NCI-H1092 treated with DMSO at 0.1 percent for 48 hours (cell line): ENCODE measurements at places on chromosomes 4 and X.
A peak's percentile ranks its signal among the peaks of the same experiment; 100 is the strongest.

DNA sequence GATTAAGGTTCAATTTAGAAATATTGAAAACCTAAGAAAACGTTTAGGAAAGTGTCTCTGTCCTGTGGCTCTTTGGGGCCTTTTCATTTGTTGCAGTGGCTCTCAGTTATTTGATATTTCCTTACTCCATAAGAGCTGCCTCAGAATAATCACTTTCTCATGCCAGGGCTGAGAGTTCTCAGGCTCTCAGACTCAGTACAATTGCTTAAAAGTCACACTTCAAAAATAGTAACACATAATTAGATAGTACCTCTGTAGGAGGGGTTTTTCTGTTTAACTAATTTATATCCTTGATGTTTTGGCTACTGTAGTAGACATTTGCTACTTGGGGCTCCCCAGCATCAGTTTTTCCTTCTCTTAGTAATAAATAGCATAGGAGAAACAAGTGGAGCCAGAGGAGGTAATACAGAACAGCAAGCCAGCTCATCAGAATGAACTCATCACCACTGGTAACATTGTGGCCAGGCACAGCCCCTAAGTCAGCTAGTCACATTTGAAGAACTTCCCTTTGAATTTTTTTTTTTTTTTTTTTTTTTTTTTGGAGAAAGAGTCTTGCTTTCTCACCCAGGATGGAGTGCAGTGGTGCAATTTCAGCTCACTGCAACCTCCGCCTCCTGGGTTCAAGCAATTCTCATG lies 8.0 kb upstream of the HNRNPD start:
- DNase-seq = no peak

GRCh38 chr4:76233967-76234678 lies 17.4 kb upstream of the FAM47E start:
- DNase-seq = no peak

DNA sequence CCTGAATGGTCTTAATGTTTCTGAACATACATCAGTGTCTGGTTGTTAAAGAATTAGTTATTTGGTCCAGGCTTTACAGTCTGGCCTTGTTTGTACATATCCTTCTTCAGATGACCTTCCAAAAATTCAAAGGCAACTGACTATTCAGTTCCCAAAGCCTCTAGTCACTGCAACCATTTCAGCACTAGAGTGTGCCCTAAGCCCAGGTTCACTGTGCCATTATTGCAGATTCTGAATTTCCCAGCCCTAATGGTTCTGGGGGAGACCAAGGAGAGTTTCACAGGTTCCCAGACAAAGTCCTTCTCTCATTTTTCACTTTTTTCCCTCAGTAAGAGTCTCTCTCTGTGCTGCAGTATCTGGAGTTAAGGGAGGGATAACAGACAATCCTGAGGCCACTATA lies 235.8 kb downstream of the TRAM1L1 start:
- no peak for DNase-seq

DNA sequence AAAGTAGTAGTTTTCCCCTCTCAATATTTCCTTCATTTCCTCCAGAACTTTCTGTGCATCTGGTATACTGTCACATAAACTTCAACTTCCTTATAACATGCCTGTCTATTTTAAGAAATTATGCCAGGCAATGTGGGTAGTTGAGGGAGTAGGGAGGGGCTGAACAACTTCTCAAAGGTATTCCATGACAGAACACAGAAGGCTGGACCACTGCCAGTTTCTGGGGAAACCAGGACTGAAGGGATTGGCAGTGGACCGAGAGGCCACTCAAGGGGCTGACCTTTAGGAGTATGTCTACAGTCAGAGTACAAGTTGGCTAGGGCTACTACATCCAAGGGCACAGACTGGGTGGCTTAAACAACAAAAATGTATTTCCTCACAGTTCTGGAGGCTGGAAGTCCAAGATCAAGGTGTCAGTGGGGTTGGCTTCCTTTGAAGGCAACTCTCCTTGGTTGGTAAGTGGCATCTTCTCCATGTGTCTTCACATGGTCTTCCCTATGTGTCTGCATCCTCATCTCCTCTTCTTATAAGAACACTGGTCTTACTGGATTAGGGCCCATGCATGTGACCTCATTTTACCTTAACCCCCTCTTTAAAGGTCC lies 6.9 kb downstream of the SH3RF1 start:
- no peak for DNase-seq

- peak; percentile 33 for DNase-seq
These were observed 98.4 kb downstream of the ZNF827 start for GRCh38 chr4:145840162-145840768.

GRCh38 chr4:106803083-106803482 lies 233.0 kb downstream of the DKK2 start:
- no peak for DNase-seq

- no peak for DNase-seq
These were observed 136.6 kb downstream of the VEGFC start for GRCh38 chr4:176656108-176656507.

- DNase-seq = peak; percentile 34
These were observed 50.2 kb downstream of the LEF1 start for GRCh38 chr4:108118505-108118904.

DNA sequence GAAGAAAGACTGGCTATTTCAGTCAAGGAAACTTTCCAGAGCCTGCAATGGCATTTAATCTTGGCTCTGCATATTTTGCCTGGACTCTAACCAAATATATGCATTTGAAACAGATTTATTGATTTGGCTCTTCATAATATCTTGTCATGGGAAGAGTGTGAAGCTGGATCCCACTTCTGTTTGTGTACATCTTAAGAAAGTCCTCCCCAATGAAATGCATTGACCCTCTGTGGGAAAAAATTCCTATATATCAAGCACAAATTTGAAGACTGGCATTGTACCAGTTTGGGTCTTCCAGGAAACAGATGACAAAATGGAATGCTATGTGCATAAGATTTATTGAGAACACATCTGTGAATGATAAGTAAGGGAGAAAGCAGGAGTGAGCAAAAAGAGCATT lies 897.3 kb upstream of the TENM3 start:
- no peak for DNase-seq

- no peak for DNase-seq
These were observed at the start of gene TNMD for GRCh38 chrX:100584611-100585010. Gene TNMD (plus strand): TSS chrX:100584936. CDS start chrX:100585019, 83 bp downstream.

DNA sequence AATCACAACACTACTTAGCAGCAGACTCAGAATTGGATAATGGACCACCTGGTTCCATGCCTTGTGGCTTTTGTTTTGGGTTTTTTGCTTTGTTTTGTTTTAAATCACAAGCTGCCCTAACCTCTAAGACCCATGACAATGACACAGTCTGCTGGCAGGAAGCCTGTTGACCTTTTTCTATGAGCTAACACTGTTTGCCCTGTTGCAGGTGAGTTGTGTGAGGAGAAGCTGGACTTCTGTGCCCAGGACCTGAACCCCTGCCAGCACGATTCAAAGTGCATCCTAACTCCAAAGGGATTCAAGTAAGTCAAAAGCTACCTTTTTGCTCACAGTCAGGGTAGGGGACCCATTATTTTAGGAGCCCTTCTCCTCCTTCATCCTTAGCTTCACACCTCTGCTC lies 110.8 kb upstream of the PACRGL start:
- peak; percentile 16 for DNase-seq

- DNase-seq = no peak
These were observed 45.5 kb upstream of the PHEX start for GRCh38 chrX:21986596-21986995.

DNA sequence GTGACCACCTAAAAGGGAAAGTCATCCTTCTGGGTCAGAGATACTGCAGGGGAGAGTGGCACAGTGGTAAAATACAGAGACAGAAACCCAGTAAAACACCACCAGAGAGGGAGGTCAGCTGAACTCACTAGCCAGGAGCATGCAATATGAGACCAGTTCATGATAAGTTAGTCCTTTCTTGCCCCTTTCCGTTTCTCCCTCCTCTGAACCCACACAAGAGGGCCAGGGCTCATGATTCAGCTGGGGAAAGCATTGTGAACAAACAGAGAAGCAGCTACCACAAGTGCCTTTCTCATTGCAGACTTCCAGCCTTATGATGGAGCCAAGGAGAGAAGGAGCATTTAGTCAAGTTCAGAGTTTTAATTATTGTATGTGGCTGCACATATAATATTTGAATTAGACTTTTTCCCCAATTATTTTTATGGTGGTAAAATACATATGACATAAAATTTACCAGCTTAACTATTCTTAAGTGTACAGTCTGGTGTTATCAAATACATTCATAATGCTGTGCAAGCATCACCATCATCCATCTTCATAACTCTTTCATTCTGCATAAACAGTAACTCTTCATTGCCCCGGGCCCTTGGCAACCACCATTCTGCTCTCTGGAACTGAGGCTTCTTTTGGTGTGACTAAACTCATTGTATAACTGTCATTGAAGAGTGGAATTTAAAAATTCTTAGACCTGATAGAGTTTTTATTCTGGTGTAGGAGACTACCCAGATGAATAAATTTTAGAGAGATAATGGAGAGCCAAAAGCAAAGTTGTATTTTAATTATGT lies 114.6 kb downstream of the DDIT4L start:
- DNase-seq = no peak

DNA sequence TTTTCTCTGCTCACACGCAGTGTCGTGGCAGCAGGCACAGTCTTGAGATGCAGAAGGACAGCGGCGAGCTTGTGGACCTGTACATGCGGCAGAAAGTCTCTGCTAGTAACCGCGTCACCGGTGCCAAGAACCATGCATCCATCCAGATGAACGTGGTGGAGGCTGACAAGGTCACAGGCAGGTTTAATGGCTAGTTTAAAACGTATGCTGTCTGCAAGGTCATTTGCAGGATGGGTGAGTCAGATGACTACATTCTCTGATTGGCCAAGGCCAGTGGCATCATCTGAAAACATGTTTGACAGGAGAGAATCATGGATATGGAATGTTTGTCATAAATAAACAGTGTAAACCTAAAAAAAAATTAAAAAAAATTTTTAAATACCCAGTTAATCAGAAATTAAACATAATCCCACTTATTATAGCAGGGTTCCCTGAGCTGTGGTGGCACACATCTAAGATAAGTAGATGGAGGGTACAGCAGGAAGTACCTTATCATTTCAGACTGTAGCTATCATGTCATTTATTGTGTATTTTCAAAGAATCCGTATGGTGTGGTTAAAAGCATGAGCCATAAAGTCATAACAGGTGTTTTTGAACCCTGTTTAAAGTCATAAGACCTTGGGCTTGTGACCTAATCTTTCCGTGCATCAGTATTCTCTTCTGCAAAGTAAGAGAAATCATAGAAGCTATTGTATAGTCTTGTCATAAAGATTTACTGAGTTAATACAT lies 7.5 kb upstream of the BMP2K start:
- no peak for DNase-seq

GRCh38 chr4:138458751-138459150 lies 216.6 kb upstream of the SLC7A11 start:
- no peak for DNase-seq

- DNase-seq = peak; percentile 14
These were observed 13.3 kb downstream of the OFD1 start for GRCh38 chrX:13747836-13748235.

- no peak for DNase-seq
These were observed 144.8 kb upstream of the TTC29 start for GRCh38 chr4:147090486-147090885.

DNA sequence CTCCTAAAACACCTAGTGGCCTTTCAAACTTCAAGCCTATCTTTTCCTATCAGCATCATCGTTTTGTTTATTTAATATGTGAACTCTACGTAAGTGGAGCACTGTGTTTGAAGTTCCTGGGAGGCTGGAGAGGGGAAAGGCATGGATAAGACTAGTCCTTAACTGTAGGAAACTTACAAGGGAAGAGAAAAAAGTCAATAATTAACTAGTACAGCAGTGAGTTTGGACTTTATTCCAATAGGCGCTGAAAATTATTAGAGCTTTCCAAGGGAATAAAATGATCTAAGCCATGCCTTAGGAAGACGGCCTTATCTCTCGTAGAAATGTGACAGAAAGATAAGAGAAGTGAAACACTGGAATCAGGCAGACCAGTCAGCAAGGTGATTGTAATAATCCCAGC lies 55.3 kb downstream of the AMOT start:
- DNase-seq = no peak

DNA sequence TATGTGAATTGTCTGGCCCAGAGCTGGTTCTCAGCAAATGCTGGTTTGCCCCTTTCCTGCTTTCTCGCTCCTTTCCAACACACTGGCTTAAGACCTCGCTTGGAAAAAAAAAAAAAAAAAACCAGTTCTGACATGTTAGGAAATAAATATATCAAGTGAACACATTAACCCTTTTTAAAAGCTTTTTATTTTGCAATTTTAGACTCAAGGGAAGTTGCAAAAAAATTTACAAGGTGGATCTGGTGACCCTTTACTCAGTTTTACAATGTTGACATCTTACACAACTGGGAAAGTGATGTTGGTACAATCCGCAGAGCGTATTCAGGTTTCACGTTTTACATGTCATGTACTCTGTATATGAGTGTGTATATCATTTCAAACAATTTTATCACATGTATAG lies 100.1 kb downstream of the RTL5 start:
- no peak for DNase-seq

DNA sequence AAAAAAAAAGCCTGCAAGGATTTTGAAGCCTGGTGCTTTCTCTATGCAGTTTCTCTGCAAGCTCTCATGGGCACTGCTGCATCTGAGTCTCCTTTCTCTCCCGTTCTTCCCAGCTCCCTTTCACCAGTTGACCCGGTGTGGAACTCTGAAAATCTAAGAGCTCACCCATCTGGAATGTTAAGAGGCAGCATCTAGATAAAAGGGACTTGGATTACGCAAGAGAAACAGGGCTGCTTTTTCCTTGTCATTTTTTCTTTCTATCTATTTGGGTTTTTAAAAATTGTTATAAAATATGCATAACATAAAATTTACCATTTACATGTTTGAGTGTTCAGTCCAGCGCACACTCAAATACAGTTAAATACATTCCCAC lies 95.2 kb upstream of the RPS6KA3 start:
- peak; percentile 57 for DNase-seq

- DNase-seq = no peak
These were observed 148.0 kb downstream of the STIM2 start for GRCh38 chr4:27008679-27009078.
